ENCODE measurements at places on chromosomes 3 and 15.

DNA sequence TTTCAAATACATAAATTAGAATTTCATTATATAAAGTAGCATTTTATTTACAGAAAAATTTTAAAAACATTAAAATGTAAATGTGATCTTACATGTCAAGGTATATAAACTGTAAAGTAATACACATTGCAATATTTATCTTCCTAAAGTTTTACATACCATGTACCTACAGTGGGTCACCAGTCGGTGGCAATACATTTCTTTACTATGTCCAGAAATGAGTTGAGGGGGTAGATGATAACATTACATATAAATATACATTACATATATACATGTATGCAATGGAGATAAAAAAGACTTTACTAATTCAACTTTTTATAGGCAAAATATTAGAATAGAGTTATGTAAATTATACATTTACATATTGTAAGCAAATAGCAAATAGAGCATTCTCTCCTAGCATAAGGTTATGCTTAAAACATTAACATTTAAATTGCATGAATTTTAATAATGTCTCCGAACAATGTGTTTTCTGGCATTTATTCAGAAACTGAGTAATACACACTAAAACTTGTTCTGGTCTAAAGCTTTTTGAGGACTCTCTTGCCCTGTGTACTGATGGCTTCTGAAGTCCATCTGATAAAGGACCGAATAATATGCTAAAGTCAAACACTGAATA lies 93.3 kb upstream of the NLGN1 start:
- no peak for DNase-seq

GRCh38 chr3:191972714-191973398 lies 511.9 kb downstream of the PYDC2 start:
- DNase-seq: no peak

- DNase-seq: no peak
These were observed 60.5 kb upstream of the ACTC1 start for GRCh38 chr15:34855893-34856292.

DNA sequence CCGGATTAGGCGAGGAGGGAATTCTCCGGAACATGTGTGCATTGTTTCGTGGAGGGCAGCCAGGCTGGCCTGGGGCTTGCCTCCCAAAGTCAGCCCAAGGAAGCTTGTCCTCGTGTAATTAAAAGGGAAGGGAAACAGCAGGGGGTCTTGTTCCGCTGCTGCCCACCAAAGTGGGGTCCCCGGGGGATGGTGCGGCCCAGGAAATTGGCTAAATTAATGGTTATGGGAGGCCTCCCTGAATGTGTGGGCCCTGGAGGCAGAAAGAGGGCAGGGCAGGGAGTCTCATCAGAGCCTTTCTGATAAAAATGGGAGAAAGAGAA lies 118.1 kb downstream of the OPA1 start:
- no peak for DNase-seq

DNA sequence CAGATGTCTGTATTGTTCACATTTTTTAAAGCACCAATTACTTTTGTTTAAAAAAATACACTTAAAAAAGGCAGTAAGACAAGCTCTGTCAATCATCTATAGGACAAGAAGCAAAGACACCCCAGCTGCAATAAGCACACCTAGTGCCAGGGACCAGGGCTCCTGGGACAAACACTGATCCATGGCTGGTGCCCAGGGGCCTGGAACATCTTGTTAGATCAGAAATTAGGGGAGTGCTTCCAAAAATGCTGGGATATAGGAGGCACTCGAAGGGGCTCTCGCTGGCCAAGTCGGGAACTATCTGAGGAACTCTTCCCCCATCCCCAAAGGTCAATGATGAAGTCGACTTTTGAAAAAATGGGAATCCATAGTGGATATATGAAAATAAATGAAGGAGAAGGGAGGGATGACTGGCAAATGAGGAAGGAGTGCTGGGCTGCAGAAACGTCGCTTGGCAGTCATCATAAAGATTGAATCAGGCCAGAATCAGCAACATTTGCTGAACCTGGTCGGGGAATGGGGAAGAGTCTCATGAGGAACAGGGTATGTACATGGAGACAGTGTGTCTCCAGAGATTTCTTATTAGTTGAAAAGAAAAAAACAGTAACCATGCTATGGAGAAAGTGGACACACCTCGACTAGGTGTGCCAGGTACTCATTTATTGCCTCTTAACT lies 28.5 kb downstream of the TSPAN3 start:
- no peak for DNase-seq

- DNase-seq: no peak
These were observed 14.6 kb upstream of the BLOC1S6 start for GRCh38 chr15:45572617-45573016.

All from hepatic stellate cell (primary cell).